Umbilical cord (tissue), 2 donors: ENCODE measurements at places on chromosomes 11 and 22.

- DNase-seq = peak; percentile 95
These were observed 29.5 kb downstream of the CHEK2 start for GRCh38 chr22:28711820-28712777.

DNA sequence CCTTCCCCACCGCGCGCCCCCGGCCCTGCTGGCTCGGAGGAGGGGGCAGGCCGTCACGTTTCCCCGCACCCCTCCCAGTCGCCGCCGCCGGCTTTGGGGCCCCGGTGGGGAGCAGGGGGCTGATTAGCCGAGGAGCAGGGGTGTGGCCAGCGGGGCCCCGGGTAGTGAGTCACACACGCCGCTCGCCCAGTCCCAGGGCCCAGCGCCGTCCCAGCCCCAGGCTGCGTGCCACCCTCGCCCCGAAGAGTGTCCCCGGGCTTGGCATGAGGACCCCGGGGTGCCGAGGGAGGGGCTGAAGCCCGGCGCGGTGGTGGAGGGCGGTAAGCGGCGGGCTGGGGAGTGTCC lies 34.4 kb downstream of the PRDM11 start:
- no peak for DNase-seq

GRCh38 chr11:124176925-124177715 lies 6.0 kb upstream of the OR10D3 start:
- no peak for DNase-seq

DNA sequence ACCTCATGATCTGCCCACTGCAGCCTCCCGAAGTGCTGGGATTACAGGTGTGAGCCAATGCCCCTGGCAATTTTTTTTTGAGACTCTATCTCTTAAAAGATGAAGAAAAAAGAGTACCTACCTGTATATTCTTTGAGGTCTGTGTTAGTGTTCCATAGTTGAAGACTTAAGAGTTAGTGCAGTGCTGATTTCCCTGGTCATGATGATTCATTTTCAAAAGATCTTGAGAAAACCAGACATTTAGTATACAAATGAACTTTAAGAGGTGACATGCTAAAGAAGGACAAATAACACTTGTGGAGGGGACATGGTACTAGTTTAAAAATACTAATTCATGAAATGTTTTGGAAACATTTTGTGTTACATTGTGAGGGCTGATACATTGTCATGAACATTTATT lies 17.7 kb downstream of the CBL start:
- DNase-seq = no peak

DNA sequence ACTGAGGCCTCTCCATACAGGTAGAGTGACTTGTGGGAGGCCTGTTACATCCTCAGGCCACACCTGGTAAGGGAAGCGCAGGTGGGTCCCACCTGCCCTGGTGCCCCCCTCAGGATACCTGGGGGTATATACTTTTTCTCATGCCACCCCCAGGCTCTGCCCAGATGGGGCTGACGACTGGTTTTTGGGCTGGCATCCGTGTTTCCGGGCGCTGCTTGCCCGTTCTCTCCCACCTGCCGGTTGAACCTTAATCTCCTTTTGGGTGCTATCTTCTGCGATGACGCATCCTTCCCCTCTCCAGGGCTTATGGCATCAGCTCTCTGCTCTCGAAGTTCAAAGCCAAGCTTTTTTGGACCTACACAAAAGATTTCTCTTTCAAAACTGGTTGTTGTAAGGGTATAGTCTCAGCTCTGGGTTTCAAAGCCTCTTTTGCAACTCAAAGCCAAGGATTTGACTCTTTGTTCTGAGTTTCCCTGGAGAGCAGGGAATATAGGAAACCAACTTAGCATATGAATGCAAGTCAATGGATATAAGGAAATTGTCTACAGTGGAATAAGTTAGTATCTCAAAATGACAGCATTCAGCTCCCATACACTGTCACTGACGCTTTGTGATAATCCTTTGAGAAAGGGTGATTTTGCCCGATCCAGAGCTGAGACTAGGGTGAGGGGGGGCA lies 8.6 kb upstream of the LRRC10B start:
- no peak for DNase-seq

GRCh38 chr11:31326470-31327148 lies 42.9 kb downstream of the DCDC1 start:
- no peak for DNase-seq

DNA sequence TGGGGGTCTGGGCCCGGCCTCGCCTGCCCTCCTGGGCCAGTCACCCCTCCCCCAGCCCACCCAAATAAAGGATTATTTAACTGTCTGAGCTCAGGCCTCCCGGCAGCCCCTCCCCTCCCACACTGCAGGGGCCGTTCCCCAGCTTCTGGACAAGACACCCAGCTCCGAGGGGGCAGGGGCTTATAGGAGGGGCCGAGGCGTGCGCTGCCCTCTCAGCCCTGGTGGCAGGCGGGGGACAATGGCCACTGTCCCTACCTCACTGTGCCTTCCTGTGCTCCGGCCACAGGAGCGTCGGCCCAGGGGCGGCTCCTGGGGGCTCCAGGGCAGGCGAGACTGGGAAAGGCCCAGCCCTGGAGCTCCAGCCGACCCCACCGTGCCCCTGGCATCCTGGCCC lies 2.2 kb upstream of the SELENOO start:
- DNase-seq = no peak

GRCh38 chr22:28019881-28020861 lies 101.1 kb upstream of the PITPNB start:
- DNase-seq = peak; percentile 88

DNA sequence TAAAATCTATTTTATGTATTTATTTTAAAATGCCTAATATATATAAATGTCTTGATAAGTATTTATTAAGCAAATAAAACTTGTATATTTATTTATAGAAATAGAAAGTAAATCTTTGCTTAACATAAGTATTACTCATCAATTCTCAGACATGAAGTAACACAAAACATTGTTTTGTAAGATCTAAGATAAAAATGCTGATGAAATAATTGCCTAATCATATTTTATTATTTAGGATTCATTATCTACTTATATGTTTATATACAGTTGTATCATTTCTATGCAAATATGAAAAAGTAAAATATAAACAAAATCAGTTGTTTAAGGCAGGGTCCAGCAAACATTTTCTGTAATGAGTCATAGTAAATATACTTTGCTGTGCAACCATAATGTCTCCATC lies 507.8 kb upstream of the CNTN5 start:
- no peak for DNase-seq

GRCh38 chr22:44586351-44586990 lies 88.4 kb upstream of the RTL6 start:
- no peak for DNase-seq

DNA sequence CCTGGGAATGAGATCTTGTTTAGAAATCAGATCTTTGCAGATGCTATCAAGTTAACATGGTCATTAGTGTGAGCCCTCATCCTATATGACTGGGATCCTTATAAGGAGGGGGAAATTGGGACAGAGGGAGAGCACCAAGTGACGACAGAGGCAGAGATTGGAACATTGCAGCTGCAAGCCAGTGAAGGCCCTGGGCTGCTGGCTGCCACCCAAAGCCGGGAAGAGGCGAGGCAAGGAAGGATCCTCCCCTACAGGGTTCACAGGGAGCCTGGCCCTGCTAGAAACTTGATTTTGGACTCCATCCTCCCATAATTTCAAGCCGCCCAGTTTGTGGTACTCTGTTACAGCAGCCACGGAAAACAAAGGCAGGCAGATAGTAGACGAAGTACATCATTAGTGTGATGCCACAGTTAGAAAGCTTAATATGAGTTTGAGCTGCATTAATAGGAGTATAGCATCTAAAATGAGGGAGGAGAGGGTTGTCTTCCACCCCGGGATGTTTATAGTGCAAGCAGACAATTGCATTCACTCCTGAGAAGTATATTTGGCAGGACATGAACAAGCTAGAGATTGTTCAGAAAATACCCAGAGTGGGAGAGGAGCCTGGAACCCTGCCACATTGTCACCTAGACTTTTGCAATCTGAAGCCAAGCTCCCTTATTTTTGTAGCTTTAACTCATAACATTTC lies 56.8 kb upstream of the CLMP start:
- DNase-seq = peak; percentile 66

- no peak for DNase-seq
These were observed 4.4 kb downstream of the MUC5AC start for GRCh38 chr11:1162138-1162475.

- peak; percentile 22 for DNase-seq
These were observed 28.2 kb downstream of the KCTD17 start for GRCh38 chr22:37079668-37080171.

DNA sequence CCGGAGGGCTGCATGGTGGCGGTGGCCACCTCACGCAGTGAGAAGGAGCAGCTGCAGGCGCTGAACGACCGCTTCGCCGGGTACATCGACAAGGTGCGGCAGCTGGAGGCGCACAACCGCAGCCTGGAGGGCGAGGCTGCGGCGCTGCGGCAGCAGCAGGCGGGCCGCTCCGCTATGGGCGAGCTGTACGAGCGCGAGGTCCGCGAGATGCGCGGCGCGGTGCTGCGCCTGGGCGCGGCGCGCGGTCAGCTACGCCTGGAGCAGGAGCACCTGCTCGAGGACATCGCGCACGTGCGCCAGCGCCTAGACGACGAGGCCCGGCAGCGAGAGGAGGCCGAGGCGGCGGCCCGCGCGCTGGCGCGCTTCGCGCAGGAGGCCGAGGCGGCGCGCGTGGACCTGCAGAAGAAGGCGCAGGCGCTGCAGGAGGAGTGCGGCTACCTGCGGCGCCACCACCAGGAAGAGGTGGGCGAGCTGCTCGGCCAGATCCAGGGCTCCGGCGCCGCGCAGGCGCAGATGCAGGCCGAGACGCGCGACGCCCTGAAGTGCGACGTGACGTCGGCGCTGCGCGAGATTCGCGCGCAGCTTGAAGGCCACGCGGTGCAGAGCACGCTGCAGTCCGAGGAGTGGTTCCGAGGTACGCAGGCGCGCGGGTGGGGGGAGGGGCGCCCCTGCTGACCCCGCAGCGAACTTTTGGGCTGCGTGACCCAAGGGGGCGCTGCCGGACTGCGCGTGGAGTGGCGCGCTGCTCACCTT lies 670 bp downstream of the NEFH start:
- DNase-seq = peak; percentile 68

- DNase-seq = no peak
These were observed 63.7 kb downstream of the MAML2 start for GRCh38 chr11:96279018-96279895.

DNA sequence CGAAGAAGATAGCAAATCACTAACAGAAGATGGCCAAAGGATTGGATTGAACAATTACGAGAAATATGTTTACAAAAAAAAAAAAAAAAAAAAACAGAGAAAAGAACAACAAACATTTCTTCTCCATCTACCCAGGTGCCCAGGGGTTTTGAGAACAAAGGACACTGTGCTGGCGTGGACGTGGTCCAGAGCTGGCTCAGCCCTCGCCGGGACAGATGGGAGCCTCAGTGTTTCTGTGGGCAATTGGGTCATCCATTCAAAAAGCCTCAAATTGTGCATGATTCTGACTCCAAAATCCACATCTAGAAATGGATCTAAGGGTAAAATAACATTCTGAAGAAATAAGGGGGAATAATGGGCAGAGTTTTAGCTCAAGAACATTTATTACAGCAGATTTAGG lies 63.1 kb downstream of the DHCR7 start:
- no peak for DNase-seq

DNA sequence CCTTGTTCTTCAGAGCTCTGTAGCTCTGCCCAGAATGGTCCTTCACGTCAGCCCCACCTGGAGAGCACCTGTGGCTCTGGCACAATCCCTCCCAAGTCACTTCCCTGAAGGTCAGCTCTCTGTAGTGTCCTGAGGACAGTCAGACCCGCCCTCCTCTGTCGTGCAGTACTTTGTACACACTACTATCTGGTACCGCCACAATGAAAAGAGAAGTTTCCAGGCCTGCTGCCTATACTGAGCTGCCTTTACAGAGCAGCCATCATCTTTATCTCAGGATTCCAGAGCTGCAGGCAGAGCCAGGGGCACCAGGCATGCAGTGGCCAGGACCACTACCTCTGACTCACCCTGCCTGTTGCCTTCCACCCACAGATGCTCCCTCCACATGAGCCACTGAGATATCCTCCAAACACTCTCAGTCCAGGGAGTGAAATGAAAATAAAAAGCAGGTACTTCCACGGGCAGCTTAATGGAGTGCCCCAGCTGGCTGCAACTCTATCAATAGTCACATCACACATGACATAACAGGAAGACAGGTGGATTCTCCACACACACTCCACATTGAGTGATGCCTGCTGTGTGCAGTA lies 7.3 kb downstream of the PACSIN2 start:
- DNase-seq = no peak

- DNase-seq = no peak
These were observed 3.8 kb upstream of the C11orf91 start for GRCh38 chr11:33704240-33705002.

- DNase-seq = no peak
These were observed 1.5 kb upstream of the CD151 start for GRCh38 chr11:831118-831864.

DNA sequence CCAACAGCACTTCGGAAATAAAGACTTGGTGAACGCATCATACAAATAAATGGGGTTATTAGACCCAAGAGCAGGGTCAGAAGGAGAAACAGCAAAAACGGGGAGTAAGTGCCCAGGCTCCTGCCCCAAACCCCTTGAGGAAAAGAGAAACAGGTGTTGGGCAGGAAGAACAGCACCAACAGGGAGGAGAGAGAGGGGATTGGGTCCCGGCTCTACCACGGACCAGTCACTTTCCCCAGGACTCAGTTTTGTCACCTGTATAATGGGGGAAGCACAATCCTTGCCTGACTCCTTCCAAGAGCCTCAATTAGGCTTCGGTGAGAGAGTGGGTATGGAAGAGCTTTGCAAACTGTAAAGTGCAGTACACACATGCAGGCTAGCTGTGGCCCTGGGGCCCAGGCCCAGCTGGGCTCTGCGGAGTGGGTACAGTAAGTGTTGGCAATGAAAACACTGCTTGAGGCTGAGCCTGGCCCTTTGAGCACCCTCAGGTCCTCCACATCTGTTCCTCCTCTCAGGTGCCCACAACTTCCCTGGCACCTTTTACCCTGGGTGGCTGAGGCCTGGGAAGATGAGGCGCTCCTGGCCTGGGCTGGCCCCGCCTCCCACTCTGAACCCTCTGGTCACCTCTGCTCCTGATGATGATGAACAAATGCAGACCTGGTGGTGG lies 8.9 kb downstream of the SLC29A2 start:
- no peak for DNase-seq

GRCh38 chr11:45919806-45920530 lies 2.3 kb upstream of the PEX16 start:
- DNase-seq = no peak

DNA sequence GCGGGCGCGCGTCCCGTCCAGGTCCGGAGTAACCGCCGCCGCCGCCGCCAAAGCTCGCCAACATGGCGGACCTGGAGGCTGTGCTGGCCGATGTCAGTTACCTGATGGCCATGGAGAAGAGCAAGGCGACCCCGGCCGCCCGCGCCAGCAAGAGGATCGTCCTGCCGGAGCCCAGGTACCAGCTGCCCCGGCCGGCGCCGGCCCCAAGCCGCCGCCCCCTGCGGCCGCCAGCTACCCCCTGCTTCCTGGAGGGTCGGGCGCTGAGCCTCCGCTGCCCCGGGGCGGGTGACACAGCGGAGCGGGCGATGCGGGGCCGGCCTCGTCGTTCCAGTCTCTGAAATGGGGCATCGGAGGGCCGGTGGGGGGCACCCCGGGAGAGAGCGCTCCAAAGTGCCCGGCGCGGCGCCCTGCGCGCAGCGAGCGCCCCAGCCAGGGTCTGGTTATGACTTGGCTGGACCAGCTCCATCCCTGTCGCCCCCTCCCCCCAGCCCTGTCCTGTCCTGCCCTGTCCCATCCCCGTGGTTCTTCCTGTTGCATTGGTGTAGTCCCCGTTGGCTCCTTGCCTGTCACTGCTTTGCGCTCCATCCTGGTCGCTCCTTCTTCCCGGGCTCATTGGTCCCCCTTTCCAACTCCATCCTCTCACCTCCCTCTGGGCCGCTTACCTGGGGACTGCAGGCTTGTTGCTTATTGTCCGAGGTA lies 653 bp downstream of the GRK3 start:
- DNase-seq = peak; percentile 10
